ENCODE measurements at places on chromosomes 4 and X.

- no peak for DNase-seq
Observed at GRCh38 chr4:40140196-40140595, 56.6 kb upstream of the RHOH start.

DNA sequence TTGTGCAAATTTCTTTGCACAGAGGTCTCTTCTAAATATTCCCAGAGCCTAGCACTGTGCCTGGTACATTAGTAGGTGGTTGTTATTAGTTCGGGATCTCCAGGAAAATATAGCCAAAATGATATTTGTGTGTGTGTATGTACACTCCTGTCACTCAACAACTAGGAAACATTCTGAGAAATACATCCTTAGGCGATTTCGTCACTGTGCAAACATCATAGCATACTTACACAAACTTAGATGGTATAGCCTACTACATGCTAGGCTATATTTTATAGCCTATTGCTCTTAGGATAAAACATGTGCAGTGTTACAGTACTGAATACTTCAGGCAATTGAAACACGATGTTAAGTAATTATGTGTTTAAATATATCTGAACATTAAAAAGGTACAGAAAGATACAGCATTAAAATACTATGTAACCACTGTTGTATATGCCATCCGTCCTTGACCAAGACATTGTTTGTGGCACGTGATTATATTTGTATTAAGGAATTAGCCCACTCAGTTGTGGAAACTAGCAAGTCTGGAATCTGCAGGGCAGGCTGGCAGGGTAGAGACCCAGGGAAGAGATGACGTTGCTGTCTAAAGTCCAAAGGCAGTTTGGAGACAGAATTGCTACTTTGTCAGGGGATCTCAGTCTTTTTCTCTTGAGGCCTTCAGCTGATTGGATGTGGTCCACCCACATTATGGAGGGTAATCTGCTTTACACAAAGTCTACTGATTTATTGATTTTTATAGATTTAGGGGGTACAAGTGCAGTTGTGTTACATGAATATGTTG, 106.9 kb downstream of the COL4A6 start:
- DNase-seq: no peak

GRCh38 chr4:45987858-45988257, 136.0 kb downstream of the GABRG1 start:
- no peak for DNase-seq

- no peak for DNase-seq
Observed at GRCh38 chr4:69823481-69824186, 36.3 kb downstream of the SULT1E1 start.

DNA sequence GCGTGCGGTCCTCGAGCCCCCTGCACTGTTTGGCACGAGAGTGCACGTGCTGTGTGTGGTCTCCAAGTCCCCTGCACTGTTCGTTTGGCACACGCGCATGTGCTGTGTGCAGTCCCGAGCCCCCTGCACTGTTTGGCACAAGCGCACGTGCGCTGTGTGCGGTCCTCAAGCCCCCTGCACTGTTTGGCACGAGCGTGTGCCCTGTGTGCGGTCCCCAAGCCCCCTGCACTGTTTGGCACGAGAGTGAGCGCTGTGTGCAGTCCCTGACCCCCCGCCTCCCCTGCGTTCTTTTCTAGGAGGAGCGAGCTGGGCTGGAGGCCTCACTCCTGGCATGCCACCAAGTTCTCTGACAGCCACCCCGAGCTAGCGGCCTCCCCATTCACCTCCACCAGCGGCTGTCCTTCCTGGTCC, 76.5 kb upstream of the CLDN34 start:
- DNase-seq: no peak

DNA sequence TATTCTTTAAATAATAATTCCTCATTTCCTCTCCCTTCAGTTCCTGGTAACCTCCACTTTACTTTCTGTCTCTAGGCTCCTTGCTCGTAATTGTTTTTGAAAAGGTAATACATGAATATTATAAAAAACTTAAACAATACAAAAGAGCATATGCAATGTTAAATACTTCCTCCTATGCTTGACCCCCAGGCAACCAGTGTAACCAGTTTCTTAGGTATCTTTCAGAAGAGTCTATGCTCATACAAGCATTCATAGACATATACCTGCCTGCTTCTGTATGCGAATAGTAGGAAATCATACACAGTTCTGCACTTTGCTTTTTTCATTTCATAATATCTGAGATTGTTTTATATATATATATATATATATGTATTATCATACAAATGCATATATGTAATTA, 2.6 kb upstream of the MID2 start:
- no peak for DNase-seq

GRCh38 chrX:41026702-41027078, 58.6 kb upstream of the USP9X start:
- no peak for DNase-seq

- DNase-seq: no peak
Observed at GRCh38 chr4:159104694-159105414, 2.0 kb downstream of the RAPGEF2 start.

DNA sequence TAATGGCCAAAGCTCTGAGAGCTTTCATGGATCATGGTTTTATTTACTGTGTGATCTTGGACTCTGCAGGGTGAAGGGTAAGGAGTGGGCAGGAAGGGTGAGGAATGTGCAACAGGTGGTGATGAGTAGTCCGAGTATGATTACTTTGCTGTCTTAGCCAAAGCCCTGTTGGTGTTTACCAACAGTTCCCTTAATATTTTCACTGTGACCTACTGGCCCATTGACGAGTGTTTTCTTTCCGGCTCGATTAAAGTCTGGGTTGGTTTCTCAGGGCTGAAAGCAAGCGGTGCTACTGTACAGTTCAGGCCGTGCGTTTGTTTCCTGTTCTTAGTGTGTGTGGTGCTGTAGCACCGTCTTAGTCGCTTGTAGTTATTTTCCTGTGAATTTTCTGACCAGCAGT, 2.6 kb downstream of the ARHGAP24 start:
- no peak for DNase-seq

GRCh38 chr4:40927074-40927473, 177.3 kb downstream of the NSUN7 start:
- no peak for DNase-seq

DNA sequence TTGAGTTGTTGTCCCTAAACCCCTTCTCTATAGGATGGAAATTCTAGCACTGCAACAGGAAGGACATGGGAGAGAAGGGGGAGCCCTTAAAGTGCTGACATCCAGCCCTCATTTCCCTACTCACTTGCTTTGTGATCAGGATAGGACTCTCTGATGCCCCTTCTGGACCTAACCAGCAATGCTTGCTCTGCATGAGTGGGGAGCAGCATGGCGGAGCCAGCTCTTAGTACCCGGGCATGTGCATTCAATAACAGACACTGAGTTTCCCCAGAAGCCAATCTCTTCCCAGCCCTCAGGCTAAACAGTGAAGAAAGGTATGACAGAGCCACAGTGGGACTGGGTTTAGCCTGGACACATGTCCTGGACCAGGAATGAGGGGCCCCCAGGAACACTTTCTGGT, 14.0 kb downstream of the SOD3 start:
- DNase-seq: no peak

All from ELF-1 (cell line).